ENCODE measurements at places on chromosomes 3 and 15.
A peak's percentile ranks its signal among the peaks of the same experiment; 100 is the strongest.

- no peak for DNase-seq
Measured at GRCh38 chr3:22159004-22159695, 408.1 kb upstream of the ZNF385D start.

- no peak for DNase-seq
Measured at GRCh38 chr3:100163787-100164186, 49.5 kb upstream of the FILIP1L start.

GRCh38 chr3:55426486-55426885 is 60.6 kb downstream of the WNT5A start:
- DNase-seq = no peak

GRCh38 chr15:78453447-78453846 is 15.4 kb downstream of the IREB2 start:
- no peak for DNase-seq

DNA sequence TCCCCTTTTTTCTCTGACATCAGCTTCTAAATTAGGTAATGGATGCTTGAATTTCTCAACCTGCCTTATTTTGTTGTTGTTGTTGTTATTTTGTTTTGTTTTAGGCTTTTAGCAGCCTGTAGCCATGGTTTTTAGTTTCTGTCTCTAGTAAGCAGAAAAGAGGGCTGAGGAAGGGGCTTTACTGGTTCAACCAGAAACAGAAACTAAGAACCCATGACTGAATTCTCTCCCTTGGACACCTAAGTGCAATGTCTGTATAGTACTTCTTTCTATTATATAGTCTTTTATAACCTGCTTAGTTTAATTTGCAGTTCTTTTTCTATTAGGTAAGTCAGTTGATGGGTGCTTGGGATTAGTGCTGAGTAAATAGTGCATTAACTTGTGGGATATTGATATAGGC is 129.0 kb downstream of the BBX start:
- DNase-seq = no peak

DNA sequence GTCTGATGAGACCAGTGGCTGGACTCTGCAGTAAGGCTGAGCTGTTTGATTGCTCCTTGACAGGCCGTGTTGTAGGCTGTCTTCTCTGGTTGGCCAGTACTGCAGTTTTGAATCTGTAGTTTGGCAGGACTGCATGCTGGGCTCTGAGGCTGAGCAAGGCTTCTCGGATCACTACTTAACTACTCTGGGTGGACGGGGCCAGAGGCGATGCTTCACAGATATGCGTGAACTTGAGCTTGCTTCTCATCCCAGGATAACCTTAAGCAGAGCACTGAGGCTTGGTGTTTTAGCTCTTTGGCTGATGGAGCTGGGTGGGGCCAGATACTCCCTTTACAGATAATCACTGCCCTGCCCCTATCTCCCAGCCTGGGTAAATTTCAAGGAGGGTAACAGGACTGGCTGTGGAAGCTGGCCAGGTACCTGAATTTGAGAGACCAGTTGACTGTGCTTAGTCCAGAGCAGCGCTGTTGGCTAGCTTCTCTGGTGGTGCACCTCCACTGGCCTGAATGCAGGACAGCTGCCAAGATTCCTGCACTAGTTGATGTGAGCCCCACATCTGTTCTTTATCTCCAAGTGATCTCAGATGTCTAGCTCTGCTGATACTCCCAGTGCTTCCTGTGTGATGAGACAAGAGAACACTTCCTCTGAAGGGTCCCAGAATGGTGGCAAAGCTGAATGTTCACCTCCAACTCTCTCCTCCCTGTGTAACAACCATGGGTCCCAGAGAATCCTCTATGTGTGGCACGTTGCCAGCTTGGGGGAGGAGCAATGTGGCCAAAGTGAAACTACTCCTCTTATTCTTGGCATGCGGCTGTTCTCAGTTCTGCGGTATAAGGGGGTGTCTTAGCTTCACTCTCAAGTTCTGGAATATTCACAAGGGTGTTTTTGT is 37.9 kb downstream of the RPL39L start:
- peak; percentile 36 for DNase-seq

GRCh38 chr3:40546816-40547215 is 22.1 kb downstream of the ZNF621 start:
- DNase-seq = no peak

- DNase-seq = no peak
Measured at GRCh38 chr3:183792976-183793375, 32.4 kb downstream of the MAP6D1 start.

DNA sequence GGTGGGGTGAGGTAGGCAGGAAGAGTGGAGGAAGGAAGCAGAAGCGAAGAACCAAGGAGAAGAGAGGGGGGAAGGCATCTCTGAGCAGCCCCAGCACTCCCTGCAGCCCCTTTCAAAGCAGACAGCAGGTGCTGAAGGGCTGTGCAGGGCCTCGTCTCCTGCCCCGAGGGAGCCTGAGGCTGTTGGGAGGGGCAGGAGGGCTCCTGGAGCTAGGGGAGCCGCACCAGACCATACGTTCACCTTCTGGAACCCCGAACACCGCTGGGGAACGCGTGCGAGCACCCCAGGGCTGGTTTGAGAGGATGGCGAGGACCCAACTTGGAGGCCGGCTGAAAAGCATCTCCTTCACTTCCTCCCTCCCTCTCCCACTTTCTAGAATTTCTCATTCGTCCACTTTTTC is 259.8 kb downstream of the FAM43A start:
- no peak for DNase-seq

DNA sequence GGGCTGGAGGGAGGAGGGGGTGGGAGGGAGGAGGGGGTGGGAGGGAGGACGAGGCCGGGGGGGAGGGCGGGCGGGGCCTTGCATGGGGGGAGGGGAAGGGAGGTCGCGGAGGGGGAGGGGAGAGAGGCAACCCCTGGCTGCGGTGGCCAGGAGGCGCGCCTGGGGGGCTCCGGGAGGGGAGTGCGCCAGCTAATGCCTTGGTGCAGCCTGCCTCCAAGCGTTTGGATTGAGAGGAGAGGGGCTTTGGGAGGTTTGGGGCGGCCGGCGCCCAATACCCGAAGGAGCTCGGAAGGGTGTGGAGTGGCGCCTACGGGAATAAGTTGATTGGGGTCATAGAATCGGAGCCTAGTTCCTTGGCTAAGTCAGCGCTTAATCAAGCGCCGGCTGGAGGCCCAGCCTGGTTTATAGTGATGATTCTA is 557 bp downstream of the TFG start:
- DNase-seq = peak; percentile 31

- DNase-seq = no peak
Measured at GRCh38 chr15:26126819-26127387, 263.8 kb upstream of the ATP10A start.

GRCh38 chr15:99408236-99409096 is 157.2 kb downstream of the LRRC28 start:
- DNase-seq = no peak

- DNase-seq = no peak
Measured at GRCh38 chr15:95041297-95041696, 809.9 kb downstream of the MCTP2 start.

GRCh38 chr3:176595307-176595706 is 602.0 kb downstream of the TBL1XR1 start:
- DNase-seq = no peak

GRCh38 chr3:88987776-88988175 is 119.6 kb upstream of the EPHA3 start:
- DNase-seq = no peak

DNA sequence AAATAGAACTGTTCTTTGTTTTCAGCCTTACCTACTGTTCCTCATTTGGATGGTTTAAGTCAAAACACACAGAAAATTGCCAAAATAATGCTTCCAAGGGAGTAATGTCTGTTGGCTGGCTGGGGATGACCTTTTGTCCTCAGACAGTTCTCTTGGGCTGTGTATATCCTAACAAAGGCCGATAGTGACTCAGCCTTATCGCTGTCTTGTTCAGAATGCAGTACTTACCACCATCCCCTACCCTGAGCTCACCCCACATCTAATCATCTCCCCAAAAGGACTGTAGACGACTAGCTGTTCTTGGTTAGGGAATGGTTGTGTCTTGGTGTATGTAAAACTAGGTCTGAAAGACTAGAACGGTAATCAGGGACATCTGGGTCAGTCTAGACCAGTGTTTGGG is 35.0 kb downstream of the RAB11A start:
- no peak for DNase-seq

DNA sequence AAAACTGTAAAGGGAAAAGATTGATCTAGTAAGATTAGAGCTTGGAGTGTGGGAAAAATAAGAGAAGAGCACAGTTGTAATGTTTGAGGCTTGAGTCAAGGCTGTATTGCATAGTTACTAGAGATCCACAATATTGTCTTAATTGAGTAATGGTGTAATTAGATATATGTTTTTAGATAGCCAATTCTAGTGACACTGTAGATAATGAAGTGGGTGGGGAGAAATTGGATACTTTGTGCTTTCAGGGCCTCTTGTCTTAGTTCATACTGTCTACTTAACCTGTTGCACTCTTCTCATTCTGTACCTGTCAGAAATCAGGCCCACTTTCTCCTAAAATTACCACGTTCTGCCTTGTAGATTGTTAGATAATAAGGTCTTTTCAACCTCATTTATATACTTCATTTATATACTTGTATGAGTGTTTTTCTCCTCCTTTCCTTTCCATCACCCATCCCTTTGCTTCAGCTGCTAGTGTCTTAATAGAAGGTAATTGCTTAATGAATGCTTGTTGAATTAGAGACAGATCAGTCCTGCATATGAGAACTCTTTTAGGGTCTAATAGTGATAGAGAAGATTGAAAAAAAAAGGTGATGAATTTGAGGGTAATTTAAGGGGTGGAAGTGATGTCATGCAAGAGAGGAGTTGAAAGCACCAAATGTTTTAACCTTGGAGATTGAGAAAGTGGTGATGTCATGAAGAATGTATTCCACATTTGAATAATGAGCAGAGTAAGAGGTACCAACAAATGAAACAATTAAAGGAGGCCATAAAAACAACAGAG is 32.0 kb downstream of the PIK3CA start:
- DNase-seq = no peak

DNA sequence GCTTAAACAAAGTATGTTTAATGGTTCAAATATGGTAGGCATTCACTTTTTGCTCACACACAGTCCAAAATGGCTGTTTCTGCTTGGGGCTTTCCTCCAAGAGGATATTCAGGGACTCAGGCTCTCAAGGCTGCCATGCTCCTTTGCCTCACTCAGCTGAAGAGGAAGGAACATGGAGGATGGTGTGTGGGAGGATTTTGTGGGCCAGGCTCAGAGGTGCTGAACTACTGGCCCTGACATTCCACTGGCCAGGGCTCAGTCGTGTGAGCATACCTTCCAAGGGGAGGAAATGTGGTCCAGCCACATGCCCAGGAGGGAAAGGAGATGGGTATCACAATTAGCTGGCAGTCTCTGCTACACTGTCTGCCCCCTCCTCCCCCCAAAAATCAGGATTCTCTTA is 8.7 kb downstream of the PXYLP1 start:
- DNase-seq = no peak

DNA sequence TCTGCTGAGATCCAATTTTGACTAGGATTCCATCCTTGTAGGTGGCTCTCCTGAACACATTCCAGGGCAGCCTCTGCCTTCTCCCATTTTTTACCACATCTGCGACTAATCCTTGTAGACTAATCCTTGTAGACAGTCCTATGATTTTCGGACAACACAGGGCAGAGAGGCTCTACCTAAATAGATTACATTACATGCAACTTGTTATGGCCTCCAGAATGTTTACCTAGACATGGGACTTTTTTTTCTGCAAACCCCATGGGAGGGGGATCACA is 239.3 kb upstream of the WNT5A start:
- no peak for DNase-seq

- no peak for DNase-seq
Measured at GRCh38 chr3:172042136-172042662, 2.8 kb downstream of the FNDC3B start.

DNA sequence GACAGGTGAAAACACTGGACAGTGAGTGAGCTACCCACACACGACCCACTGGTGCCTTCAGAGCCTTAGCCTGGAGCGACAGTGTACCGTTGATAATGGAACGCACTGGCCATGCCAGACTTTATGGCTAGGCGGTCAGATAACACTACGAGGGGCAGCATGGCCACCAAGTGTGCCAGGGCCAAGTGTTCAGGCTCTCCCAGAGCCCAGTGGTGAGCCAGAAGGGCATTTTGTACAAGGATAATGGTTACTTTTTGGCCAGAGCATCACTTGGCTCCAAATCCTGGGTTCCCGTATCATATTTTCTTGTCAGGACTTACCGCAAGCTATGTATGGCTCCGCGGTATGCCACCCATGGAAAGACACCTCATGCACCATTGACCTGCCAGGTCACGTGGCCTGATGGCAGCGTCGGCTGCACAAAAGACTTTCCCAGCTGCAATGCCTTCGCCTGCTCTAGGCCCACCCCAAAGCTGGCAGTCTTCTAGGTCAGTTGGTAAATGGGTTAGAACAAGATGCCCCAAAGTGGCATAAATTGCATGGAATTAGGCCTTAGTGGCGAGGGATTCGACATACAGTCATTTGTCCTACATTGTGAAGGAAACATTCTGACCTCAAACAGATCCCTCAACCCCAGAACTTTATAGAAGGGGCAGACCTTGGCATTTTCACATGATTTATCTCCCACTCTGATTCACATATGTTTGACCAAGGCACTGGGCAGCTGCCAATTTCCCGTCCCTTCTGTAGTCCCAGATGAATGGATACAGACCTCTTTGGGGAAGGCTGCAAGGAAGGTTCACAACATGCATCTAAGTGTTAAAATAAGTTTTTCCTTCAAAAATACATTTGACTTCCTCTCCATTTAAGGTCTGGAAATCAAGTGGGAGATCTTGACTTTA is 12.2 kb upstream of the SLC28A1 start:
- DNase-seq = no peak

- no peak for DNase-seq
Measured at GRCh38 chr3:123008840-123009239, 18.7 kb downstream of the SEMA5B start.

- DNase-seq = no peak
Measured at GRCh38 chr3:38509732-38510131, 13.6 kb downstream of the EXOG start.

DNA sequence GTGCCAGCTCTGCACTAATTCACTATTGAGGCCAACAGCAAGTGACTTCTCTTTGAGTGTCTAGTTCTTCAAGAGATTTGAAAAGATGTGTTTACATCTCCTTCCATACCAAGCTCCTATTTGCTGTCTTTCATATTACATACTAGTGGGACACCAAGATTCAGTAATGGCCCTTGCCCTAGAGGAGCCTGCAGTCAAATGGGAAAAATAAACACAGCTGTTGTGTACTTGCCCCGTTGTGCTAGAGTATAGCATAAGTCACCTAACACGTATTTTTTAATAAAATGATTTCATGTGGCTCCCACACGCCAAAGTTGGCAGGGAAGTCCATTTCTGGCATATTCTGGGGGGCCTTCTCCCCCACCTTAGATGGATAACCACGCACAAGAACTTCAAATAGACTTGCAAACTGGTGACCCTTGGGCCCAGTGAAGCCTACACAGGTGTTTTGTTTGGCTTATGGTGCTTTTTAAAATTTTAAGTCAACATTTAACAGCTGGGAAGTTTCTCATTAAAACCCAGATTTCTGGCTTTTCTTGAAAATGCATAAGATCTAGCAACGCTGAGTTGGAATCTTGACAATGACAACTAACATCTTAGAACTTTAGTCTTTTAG is 95.3 kb upstream of the LPP start:
- DNase-seq = no peak

- DNase-seq = no peak
Measured at GRCh38 chr15:69131362-69132220, 28.8 kb upstream of the GLCE start.

Measured in right renal cortex interstitium (tissue), 3 donors.